ENCODE measurements at places on chromosomes 16 and 17.

GRCh38 chr16:49674351-49674851, 181.5 kb downstream of the ZNF423 start:
- DNase-seq = no peak

DNA sequence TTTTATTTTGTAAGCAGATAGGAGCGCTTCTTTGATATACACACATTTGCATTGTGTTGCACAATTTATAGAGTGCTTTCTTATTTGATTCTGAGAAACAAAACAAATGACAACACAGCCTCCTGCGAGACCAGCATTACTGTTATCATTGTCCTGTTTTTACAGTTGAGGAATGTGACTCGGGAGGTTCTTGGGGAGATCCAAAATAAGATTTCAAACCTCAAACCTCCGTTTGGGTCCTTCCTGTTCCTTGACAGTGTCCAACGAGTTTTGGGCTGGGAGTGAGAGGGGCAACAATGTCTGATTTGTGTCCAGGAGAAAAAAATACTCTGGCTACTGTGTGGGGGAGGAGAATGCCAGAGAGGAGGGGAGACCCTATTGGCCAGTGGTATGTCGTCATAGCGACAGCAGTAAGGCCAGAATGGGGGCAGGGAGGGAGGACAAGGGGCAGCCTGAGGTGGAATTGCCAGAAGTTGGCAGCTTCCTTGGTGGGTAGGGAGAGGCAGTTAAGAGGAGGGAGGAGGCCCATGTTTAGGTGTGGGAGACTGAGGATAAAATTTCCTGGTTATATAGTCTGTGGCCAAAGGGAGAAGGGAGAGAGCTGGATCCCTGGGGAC, 45.5 kb downstream of the TMEM132E start:
- DNase-seq = no peak

- no peak for DNase-seq
Measured at GRCh38 chr16:77594799-77595596, 127.3 kb upstream of the NUDT7 start.

- DNase-seq = no peak
Measured at GRCh38 chr17:65332779-65333178, 195.6 kb downstream of the RGS9 start.

- DNase-seq = no peak
Measured at GRCh38 chr17:81256616-81257015, 17.5 kb downstream of the NDUFAF8 start.

- no peak for DNase-seq
Measured at GRCh38 chr17:28118362-28118761, 75.9 kb downstream of the NLK start.

DNA sequence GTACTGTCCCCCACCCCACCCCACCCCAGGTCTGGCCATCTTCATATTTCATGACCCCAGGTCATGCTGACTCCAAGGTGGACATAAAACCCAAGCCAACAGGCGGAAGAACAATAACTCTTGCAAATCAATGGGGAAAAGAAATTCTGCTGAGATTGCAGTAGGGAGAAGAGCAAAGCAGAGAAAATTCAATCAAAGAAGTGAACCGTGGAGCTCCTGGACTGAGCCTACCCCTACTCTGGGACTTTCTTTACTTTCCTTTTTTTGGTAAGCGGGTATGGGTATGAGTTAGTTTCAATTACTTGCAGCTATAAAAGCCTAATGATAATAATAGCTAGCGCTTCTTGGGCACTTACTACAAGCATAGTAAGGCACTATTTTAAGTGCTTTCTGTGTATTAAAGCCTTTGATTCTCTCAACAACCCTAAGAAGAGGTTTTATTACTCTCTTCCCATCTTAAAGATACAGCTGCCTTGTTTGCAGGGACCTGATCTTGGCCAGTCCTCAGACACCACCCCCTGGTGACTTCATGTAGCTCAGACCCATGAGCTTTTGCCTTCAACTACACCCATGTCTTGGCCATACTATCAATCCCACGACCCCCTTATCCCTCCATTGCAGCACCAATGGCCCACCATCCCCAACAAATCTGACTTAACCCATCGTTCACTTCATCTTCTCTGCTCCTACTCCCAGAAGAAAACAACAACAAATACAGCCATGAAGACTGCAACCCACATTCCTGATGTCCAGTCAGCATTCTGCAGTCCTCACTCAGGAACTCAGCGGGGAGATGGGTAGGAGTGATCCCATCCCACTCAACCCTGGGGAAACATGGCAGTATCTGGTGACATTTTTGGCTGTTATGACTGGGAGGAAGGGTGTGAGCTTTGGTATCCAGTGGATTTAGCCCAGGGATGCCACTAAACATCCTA, 4.4 kb downstream of the GGA2 start:
- DNase-seq = no peak

GRCh38 chr16:56300242-56300623, 108.9 kb downstream of the GNAO1 start:
- no peak for DNase-seq

DNA sequence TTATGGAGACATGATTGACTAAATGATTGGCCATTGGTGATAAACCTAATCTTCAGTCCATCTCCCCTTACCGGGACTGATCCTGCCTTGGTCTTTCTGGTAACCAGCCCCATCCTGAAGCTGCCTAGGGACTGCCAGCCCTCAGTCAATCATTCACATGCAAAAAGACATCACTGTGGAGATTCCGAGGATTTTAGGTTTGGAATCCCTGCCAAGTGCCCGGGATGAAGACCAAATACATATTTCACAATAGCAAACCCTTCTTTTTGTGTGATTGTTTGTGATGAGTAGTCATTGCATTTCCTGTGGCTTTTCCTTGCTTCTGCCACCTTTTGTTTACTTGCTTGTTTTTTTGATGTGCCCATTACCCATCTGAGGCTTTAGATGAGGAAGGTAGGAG, 44.0 kb downstream of the EPN2 start:
- DNase-seq = no peak

GRCh38 chr16:49793244-49793643, 62.7 kb downstream of the ZNF423 start:
- no peak for DNase-seq

- DNase-seq = no peak
Measured at GRCh38 chr16:89402962-89403361, 87.4 kb downstream of the ANKRD11 start.

GRCh38 chr16:78230832-78231231, 131.4 kb downstream of the WWOX start:
- DNase-seq = no peak

GRCh38 chr17:6306820-6307219, 128.1 kb downstream of the AIPL1 start:
- no peak for DNase-seq

DNA sequence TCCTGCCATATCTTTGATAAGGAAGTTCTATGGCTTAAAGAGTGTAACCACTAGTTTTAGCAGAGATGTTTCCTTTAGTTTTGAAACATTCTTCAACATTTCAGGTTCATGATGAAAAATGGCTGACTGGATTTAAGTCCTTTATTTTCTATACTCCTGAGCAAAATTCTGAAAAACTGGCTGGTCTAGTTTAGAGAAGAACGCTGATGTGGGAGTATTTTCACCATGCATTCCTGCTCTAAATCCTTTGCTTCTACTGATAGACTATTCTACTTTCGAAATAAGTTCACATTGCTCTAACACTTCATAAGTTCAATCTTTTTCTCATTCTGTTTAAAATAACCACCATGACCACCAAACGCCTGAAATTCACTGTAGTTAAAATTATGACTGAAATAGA, 281.9 kb downstream of the FTO start:
- DNase-seq = no peak

- peak; percentile 38 for DNase-seq
Measured at GRCh38 chr17:78993241-78993956, 13.7 kb upstream of the LGALS3BP start.

GRCh38 chr17:48993951-48994350, 3.2 kb upstream of the IGF2BP1 start:
- DNase-seq = no peak

- no peak for DNase-seq
Measured at GRCh38 chr16:50369133-50369804, 481 bp upstream of the BRD7 start.

DNA sequence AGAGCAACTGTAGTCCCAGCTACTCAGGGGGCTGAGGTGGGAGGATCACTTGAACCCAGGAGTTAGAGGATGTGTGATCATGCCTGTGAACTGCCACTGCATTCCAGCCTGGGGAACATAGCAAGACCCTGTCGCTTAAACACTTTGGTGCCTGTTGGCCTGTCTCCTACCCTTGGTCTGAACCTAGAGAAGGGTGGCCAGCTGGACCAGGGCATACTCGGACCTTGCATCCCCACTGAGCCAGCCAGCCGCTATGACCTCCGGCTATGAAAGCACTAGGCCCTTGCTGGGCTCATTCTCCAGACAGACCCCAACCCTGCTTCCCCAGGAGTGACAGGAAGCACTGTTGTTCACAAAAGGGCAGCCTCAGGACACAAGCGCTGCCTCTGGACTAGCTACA, 4.6 kb downstream of the IFT20 start:
- DNase-seq = no peak

DNA sequence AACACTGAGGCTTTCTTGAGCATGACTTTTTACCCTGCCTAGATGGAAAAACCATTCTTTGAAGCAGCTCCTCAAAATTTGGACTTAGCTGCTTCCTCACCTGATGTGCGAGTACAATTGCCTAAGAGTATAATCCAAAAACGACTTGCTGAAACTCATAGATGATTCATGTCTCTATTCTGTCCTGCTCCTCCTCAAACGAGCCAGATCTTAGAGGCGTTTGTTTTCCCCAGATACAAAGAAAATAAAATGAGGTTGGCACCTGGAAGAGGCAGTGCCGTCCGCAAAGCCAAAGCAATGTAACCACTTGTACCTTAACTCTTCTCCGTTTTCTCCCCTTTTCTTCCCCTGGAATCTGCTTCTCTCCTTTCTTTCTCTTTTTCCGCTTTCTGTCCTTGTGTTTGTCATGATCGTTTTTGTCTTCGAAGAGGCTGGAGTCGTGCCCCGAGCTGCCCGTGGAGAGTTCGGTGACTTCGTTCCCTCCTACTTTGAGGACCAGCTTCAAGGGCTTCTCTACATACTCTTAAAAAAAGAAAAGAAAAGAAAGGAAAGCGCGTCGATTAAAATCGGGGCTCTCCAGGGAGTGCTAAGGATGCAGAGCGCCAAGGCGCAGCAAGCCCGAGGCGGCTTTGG, 895 bp downstream of the BRD7 start:
- DNase-seq = no peak

DNA sequence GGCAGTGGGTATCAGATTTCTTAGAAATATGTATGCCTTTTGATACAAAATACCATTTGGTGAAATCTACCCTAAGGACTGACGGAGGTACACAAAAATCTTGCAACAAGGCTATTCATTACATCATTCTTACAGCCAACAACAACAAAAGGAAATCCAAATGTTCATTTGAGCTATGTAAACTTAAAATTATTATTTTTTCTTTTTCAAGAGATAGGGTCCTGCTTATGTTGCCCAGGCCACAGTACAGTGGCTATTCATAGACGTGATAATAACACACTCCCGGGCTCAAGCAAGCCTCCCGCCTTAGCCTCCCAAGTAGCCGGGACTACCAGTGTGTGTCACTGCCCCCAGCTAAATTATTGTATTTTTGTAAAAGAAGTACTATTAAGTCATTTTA, 9.0 kb downstream of the SRR start:
- no peak for DNase-seq

DNA sequence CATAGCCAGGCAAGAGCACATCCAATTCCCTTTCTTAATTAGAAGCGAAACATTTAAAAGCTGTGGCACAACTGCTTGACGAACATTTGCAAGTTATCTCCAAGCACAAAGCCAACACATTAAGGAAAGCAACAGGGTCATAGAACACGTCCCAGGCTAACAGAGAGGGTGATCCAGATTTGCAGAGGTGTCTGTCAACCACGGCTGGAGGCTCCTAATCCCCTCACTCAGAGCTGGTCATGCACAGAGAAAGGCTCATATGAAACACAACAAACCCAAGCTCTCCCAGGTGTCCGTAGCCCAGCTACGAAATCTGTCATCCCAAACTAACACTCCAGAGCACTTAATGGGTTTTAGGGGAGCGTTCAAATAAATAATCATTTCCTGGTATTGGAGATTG, 276.1 kb downstream of the SLC39A11 start:
- DNase-seq = no peak

DNA sequence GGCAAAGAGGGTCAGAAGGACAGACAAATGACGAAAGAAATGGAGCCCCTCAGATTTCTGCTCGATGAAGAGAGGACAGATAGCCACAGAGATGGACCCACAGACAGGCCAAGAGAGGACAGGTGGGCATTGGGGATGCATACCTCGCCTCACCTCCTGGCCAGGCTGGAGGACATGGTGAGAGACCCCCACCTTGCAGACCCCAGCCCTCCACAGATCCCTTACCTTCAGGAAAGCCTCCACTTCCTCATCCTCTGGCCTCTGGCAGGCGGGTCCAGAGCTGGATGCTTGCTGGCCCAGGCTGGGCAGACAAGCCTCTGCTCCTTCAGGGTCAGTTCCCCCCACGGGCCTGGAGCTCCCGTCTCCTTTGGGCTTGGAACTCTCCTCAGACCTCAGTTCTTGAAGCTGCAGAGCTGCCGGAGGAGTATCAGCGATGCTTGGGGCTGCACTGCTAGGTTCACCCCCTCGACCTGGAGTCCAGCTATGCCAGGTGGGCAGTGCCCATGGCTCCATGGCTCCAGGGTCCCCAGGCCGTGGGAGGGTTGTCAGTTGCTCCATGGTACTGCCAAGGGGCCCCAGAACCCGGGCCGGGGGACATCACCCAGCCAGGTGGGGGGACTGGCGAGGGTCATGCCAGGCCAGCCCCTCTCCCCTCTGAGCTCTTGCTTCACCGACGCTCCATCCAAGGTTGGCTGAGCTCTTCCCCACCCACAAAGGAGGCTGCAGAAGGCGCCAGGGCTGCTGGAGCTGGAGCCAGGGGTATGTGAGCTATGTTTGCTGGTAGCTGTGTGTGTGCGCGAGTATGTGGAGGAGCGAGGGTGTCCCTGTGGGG, 1.0 kb downstream of the TSPOAP1 start:
- DNase-seq = no peak

- no peak for DNase-seq
Measured at GRCh38 chr16:50925758-50926357, 184.0 kb downstream of the CYLD start.

GRCh38 chr16:9124908-9125584, 33.6 kb downstream of the HAPSTR1 start:
- DNase-seq = no peak

DNA sequence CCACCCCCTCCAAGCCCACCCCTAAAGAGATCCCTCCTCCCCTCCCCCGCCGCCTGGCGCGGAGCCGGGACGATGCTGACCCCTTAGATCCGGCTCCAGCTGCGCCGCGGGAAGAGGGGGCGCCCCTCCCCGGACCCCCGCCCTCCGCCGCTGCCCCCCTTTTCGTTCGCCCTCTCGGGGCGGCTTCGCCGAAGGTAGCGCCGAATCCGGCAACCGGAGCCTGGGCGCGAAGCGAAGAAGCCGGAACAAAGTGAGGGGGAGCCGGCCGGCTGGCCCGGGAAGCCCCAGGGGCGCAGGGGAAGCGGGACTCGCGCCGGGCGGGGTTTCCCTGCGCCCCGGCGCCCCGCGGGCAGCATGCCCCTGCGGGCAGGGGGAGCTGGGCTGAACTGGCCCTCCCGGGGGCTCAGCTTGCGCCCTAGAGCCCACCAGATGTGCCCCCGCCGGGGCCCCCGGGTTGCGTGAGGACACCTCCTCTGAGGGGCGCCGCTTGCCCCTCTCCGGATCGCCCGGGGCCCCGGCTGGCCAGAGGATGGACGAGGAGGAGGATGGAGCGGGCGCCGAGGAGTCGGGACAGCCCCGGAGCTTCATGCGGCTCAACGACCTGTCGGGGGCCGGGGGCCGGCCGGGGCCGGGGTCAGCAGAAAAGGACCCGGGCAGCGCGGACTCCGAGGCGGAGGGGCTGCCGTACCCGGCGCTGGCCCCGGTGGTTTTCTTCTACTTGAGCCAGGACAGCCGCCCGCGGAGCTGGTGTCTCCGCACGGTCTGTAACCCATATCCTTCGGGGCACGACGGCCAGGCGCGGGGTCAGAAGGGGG, 623 bp downstream of the CACNA1G start:
- no peak for DNase-seq

Measured in progenitor cell of endocrine pancreas (in vitro differentiated cells).